Jurkat, Clone E6-1 (cell line): ENCODE measurements at places on chromosomes 6 and 20.

DNA sequence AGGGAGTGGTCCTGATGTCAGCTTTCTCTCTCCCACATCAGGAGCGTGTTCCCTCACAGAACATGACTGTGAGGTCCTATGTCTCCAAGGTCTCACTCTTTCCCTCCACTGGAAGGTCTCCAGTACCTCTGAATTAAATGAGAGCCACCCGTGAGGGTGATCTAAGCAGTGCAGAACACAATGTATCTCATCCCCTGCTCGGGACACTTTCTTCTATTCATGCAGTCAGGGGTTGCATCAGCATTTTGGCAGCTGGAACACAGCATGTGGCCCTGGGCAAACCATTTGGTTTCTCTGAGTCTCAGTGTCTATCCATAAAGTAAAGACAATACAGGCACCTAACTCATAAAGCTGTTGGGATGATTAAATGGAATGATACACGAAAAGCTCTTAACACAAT, 34.2 kb downstream of the MAFB start:
- DNase-seq = no peak

GRCh38 chr20:3800256-3800877, 4.3 kb downstream of the CDC25B start:
- DNase-seq = no peak

GRCh38 chr6:53446151-53446550, 97.4 kb upstream of the ELOVL5 start:
- DNase-seq = no peak

GRCh38 chr6:143575901-143576426, 64.4 kb upstream of the FUCA2 start:
- DNase-seq = no peak

DNA sequence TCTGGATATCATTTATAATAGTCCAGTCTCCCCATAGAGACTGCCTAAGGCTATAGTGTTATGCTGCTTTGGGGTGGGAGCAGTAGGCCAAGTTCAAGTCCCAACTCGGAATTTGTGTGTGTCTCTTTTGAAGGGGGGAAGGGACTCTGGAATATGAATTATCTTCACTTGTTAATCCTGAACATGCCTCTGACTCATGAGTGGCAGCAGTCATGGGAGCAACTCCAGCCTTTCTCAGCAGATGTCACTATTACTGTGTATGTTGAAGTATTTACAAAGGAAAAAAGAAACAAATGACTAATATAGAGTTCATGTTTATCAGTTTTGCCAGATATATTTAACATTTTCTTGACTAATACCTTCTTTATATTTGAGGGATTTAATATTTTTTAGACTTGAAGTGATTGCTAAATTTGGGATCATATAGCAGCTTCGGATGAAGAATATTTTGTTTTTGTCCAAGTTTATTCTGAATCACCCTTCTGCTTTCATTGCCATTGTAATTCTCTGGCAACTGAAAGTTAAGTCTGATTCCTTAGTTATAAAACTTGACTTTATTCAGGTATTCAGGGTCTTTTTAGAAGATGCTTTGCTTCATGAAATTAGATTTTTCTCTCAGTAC, 23.4 kb downstream of the FAM217A start:
- no peak for DNase-seq

- DNase-seq = no peak
Observed at GRCh38 chr6:31952140-31952805, 6.4 kb downstream of the CFB start.

- DNase-seq = no peak
Observed at GRCh38 chr6:156955494-156956183, 178.5 kb downstream of the ARID1B start.

GRCh38 chr6:34423254-34423653, 2.6 kb downstream of the RPS10 start:
- no peak for DNase-seq

DNA sequence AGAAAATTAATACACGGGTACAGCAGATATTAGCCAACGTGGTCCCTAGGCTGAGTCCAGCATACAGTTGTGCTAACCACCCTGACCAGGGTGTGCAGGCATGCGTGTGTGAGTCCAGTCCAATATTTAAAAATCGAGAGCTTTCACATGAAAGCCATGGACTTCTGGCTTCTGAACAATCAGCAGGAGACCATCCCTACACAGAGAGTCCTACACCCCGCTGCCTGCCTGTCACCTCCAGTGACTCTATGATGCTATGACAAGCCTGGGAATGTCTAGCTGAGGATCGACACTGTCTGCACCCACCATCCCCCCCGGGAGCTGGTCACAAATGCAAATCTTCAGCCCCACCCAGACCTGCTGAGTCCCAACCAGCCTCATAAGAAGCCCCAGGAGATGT, 7.9 kb downstream of the ACSS1 start:
- DNase-seq = no peak

DNA sequence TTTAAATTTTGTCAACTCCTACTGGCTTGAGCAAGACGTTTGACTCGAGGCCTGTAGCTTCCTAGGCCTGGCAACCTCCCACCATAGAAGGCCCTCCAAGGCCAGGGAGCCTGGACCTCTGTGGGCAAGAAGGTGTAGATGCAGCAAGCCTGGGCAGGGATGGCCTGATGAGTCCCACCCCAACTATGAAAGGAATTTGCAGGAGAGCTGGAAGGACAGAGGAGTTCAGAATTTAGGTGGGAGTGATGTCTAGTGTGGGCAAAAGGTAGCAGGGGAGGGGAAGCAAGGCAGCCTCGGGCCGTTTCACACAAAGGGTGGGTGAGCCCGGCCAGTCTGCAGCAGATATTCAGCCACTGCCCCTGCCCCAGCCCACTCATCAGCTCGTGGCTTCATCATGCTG, 245.2 kb downstream of the CDH26 start:
- DNase-seq = no peak

DNA sequence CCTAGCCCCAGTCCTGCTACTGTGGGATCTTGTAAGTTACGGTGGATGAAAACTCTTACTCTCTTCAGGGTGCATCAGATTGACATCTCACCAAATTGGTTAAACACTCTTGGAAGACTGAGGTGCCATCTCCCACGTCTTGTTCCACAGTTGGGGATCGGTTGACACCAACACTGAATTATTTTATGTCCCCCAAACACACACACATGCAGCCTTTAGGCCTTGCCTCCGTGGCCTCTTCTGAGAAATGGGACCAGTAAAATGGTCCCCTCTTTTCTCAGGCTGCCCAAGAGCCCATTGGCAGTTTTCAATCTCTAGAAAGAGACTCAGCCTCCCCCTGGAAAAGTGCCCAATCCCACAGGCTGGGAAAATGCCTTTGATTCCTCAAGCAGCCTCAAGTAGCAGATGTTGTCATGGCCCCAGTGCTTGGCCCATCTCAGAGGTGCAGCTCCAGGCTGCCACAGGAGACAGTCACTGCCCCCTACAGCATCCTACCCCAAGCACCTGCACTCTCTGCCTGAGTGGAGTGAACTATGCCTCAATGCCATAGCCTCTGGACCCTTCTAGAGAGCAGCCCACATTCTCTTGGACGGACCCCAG, 163.9 kb downstream of the ANKRD60 start:
- no peak for DNase-seq

GRCh38 chr20:32478576-32478975, 106.6 kb downstream of the NOL4L start:
- DNase-seq = no peak

DNA sequence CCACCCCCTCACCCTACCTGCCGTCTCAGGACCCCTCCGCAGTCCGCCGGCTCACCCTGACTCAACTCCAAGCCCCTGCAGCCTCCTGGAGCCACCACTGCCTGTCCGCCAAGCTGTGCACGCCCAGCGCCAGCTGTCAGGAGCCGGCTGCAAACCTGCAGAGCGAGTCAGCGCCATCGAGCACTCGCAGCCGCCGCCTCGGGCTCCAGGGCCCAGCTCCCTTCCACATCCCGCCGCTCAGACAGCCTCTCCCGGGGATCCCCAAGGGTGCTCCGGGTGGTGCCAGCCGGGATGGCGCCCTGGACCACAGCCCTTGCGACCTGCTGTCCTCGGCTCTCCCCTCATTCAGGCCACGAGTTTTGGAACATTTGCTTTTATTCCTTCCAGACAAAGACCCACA, 4.3 kb downstream of the TNNC2 start:
- DNase-seq = no peak

DNA sequence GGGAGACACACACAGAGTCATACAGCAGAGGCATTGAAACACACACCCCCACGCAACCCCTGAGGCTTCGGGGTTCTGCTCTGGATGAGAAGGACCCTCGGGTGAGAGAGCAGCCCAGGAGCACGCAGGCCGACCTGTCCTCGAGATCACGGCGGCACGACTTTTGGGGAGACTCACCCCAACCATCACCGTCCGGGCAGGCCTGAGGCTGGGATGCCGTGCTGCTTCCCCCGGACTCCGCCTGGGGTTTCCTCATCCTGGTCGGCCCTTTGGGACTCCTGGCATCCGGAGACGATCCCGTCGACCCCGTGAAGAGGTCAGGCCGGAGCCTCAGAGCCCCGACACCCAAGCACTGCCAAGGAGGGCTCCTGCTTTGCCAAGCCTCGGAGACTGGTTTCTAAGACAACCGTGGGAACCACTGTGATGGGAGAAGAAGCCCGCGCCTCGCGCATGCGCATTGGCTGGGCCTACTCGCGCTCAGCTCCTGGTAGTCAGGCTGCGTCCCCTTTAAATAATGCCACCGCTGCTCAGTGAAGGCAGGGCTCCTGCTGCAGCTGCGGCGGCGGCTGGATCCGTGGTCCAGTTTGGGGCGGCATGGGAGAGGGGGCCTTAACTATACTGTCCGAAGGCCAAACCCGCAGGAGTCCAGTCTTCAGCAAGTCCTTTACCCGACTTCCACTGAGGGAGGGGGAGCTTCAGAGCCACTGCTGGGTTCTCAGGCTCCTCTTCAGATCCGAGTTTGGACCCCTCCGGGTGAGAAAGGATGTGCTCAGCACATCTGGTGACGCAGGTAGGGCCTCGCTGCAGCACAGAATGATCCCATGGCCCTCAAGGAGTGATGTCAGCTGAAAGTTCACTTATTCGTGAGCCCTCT, 171.4 kb upstream of the ZNF337 start:
- peak; percentile 63 for DNase-seq

DNA sequence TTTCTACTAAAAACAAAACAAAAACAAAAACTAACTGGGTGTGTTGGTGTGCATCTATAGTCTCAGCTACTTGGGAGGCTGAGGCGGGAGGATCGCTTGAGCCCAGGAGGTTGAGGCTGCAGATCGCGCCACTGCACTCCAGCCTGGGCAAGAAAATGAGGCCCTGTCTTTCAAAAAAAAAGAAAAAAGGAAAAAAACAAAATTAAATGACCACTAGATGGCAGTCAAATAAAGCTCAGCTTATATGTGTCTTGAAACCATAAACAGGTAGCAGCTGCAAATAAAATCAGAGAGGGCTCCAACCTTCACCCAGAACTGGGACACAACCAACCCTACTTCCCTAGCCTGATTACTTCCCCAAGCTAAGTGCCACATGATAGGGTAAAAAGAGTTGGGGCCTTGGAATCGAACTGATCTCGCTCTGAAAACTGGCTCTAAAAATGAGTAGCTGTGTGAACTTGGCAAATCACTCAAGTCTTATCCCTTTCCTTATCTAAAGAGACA, 67.1 kb upstream of the ADGRF4 start:
- DNase-seq = peak; percentile 61

DNA sequence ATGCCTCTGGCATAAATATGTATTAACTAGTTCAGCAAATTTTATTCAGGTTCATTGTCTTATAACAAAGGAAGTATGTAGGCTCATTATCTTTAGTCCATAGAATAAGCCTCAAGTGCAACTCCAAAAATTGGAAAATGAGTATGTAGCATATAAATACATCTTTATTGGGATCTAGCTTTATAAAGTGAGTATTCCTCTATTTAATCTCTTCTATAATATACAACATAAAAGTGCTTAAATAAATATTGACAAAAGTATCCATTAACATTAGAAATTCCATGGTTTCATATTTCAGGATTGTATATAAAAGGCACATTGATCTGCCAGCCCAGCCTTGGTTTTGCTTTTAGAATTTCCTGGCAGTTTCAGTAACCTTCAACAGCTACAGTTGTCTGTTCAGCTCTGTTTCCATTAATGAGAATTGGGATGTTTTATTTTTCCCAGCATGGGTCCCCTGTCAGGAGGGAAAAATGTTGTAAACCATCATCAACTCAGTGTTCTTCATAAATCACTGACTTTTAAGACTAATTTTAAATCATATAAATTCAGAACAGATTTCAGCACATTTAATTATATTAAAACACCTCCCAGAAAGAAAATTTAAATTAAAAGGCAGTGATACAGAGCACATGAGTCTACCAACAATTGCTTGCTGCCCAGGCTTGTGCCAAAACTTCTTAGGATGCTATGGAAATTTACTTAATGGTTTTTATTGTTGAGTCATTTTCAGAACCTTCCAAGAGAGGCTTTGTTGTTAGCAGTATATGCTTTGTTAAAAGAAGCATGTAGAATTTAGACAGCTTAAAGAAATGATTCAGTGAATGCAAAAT, 119.7 kb downstream of the ADGRG6 start:
- DNase-seq = no peak

DNA sequence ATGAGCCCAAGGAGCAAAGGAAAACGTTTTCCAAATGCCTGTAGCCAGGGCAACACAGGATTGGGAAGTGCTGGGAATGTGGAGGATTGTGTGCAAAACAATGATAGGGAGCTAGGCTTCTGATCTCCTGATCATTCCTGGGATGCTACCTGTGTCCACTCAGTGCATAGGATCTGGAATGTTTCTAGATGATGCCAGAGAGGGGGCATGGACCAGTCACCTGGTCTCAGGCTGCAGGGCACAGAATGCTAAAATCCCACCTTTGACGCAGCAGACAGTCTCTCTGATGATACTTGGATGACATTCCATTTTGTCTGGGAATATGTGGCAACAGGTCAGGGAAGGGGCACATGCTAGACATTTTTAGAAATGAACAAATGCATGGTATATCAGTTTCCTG, 128.9 kb downstream of the CLIC5 start:
- DNase-seq = no peak

GRCh38 chr6:134115715-134116074, 63.3 kb upstream of the SLC2A12 start:
- no peak for DNase-seq

DNA sequence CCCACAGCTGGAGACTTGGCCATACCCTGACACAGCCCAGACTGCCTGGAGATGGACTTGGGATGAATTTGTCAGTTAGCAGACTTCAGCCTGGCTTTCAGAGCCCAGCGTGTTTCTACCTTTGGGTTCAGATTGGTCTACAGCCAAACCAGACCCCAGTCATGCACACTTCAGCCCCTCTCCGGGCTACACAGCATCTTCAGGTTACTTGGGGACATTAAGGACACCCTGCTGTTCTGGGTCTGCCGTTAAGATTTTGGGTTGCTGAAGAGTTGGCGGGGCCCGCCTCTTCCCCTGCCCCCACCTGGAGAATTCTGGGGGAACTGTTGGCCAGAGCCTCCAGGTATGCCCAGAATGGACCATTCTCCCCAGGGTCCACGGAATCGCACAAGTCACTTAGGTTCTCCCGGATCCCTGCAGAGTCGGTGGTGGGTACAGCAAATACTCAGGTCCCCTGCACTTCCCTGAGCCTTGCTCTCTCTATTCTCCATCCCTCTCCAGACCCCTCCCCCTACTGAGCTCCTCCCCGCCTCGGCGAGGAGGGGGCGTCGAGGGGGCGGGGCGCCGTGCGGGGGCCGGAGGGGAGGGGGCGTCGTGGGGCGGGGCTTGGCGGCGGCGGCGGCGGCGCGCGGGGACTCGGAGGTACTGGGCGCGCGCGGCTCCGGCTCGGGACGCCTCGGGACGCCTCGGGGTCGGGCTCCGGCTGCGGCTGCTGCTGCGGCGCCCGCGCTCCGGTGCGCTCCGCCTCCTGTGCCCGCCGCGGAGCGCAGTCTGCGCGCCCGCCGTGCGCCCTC, at the start of gene PTK7:
TSS of gene PTK7 (plus strand) at position 645 of the 794 bp plus-strand sequence. CDS start 175 bp downstream, outside the sequence.
- DNase-seq = peak; percentile 64
